ENCODE measurements at places on chromosomes 11 and 22.

GRCh38 chr11:67311051-67311555, 7.8 kb downstream of the SSH3 start:
- DNase-seq = no peak

DNA sequence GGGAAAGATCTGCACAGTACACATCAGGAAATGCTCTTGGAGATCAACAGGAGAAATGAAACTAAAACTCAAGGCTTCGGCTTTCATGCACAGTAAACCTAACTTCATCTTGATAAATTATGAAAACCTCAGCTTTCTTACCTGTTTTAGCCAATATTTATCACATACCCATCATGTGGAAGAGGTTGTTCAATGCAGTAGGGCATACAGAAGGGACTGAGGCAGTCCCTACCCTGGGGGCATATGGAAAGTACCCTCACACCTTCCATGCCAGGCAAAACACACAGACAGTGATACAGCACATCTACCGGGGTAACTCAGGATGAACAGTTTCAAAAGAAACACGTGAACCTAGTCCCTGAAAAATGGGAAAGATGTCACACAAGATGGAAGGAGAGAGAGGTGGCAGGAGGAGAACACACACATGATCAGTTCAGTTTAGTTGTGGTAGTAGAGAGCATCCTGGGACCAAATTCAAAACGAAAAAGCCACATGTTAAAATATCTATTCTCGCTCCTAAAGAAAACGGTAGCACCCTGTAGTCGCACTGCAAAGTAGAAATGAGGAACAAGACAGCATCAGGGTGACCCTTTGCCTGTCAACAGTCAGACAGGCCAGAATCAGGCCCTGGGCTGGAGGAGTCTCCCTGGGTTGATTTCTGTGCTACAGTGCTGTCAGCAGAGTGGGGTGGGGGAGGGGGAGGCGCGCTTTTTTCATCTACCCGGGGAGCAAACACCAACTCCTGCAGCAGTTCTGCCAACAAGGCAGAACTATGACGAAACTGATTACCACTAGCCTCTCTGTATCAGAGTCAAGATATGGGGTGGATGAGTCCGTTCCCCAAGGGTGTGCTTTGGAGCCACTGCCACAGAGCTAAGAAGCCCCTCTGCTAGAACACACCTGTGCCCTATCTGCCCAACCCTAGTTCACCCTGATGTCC, 1.3 kb downstream of the HIRA start:
- DNase-seq = peak; percentile 56

DNA sequence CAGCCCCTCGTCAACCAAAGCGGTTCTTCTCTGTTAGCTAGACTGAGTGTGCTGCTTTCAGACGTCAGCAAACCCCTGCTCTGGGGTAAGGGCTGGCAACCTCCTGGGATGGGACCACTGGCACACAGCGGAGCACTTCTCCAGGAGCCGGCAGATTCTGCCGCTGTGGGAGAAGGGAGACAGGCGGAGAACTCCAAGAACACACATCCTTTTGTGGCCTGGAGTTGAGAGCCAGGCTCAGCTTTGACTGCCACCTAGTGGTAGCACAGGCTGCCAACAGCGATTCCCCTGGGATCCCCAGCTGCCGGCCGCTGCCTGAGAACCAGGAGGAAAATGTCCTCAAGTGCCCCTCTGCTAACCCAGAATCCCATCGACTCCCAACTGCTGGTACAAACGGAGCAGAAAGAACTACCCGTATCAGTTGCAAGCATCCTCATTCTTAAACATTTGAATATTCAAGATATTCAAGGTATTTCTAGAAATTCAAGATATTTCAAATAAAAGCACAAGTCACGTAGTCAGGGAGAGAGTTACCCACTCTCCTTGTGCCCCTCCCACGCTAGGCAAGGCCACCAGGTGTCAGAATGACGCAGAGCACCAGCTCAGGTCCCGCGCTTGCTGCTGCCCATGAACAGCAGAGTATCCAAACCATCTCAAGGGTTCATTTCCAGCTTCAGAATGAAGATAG, 4.9 kb downstream of the LTO1 start:
- peak; percentile 79 for DNase-seq

DNA sequence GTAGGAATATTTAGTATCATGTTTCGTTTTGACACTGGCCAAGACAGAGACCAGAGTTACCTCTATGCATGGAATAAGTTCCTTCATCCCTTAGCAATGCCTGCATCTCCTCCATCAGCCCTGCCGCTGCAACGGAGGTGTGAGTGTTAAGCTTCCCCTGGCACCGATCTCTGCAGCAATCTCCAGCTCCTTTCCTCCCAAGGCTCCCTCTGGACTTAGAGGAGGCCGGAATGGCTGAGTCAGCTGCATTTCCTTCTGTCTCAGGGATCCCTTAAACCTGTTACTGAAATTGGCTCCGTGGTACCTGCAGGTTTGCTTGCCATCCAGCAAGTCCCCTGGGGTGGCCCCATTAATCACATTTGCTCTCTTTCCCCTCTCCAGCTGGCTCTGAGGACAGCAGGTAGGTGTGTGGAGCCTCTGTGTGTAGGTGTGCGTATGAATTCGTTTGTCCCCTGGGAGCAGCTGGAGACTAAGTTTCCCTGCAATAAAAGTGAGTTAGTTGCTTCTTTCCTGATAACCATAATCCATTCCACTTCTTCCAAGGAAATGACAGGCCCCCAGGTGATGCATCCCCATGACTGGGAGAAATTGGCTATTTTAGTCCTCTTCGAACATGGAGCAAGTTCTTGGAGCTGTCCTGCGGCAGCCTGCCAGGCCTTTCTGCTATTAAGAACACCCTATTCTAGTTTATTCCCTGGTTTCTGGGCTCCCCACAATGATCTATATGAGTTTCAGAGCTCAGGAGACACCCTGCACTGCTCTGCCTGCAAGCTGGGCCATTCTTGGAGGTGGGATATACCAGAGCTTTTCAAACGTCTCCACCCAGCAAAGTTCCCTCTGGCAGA, 457.2 kb upstream of the CADM1 start:
- DNase-seq = no peak

GRCh38 chr11:61805146-61805545, 11.7 kb downstream of the FADS1 start:
- DNase-seq = no peak

GRCh38 chr11:131674051-131674755, 303.8 kb downstream of the NTM start:
- peak; percentile 92 for DNase-seq

GRCh38 chr11:45801723-45802315, 3.1 kb upstream of the SLC35C1 start:
- DNase-seq = peak; percentile 27

DNA sequence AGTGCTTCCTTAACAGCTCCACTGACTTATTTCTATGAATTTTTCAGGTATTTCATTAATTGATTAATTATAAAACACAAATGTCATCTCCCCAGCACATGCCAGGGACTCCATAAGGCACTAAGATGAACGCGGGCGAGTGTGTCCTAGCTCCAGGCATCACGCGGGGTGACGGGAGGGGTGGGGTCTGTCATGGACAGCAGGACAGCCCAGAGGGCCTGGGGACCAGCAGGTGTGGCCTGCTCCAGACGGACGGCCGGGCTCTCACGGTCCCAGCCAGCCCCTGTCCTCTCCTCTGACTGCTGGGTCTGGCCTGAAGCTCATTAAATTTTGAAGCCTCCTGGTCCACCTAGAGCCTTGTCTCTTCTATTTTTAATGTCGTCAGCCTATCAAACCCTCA, 531.1 kb downstream of the BRD1 start:
- no peak for DNase-seq

DNA sequence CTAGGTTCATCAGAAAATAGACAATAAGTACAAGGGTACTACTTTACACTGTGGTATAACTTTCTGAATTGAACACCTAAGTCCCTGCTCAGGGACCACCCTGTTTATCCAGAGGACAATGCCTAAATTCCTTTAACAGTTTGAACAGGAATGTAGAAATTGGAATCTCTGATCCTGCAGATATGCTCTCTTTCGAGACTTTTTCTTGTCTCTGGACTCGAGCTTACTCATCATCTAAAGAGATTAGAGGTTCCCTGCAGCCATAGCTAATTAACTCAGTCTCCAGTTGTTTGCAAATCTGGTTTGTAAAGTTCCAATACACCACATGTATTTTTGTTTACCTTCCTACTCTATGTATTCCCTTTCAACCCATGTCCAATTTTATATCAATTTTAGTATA, 1.0 kb downstream of the HOATZ start:
- no peak for DNase-seq

DNA sequence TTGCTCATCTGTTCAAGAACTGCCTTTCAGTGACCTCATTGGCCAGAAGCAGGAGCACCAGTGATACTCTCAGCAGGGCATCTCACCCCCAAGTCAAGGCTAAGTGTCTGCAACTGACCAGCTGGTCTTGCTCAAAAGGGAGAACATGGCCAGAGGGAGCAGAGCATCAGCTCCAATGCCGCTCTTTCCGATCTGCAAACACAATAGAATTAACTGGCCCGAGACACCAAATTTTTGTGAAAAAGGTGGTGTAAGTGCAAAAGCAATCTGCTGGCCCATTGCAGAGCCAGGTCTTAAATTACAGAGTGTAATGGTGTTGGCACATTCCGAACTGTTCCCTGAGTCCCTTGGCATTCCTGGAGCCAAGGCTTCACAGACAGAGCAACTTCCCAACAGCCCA, 97.0 kb downstream of the PKNOX2 start:
- DNase-seq = no peak

DNA sequence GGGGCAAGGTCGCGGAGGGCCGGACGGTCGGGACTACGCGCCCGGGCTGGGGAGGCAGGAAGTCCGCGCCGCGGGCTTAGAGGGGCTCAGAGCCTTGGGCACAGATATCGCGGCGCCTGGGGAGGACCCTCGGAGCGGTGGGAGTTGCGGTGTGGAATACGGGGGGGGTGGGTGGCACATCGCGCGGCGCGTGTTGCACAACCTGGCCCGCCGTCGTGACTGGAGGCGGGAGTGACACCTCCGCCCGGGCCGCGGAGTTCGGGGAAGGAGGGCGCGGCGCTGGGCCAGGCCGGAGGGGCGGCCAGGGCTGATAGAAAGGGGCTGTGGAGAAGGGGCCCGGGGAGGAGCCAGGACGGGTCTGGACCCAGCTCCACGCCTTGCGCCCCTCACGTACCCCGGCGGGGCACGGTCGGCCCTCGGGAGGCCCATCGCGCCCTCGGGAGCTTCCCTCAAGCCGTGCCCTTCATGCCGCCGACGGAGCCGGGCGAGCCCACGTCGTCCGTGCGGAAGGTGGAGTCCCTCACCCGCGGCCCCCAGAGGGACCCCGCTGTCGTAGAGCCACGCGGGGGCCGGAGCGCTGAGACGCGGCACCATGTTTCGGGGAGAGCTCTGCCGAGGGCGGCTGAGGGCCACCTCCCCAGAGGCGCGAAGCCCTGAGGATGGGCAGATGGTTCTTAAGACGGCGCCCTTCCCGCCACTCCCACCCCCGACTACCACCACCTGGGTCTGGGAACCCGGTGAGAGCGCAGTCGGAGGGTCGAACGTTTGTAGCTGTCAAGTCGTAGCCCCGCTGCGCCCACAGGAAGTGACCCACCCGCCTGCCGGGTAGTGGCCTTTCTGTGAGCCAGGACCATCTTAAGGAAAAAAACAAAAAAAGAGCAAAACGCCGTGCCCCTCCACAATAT, 729 bp downstream of the IL17RA start:
- DNase-seq = peak; percentile 8

GRCh38 chr11:116853461-116854073, 16.1 kb upstream of the APOA1 start:
- DNase-seq = peak; percentile 89

- DNase-seq = no peak
Measured at GRCh38 chr11:58615559-58615958, 6.9 kb upstream of the CNTF start.

DNA sequence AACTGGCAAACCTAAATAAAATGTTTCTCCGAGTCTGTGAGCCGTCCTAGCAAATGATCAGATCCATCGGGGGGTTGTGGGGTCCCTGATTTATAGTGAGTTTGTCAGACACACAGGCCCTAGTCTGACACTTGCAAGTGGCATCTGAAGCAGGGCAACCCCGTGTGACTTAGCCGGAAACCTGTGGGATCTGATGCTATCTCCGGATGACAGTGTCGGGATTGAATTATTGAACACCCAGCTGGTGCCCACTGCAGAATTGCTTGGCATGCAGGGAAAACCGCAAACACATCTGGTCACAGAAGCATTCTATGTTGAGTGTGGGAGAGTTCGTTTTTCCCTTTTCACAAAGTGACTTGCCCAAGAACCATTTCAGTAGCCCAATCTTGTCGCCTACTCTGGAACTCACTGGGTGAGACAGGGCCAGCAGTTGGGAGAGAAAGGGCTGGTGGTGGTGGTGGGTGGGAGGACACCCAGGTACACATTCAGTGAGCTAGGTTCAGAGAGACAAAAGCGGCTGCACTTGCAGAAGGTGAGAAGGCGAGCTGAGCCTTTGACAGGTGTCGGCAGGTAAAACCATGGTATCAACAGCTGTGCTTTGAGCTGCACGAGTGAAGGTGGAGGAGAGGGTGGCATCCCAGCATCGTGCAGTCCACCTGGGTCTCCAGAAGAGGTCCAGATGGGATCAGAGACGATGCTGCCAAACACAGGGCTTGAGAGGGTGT, 33.7 kb upstream of the B3GAT1 start:
- DNase-seq = no peak

DNA sequence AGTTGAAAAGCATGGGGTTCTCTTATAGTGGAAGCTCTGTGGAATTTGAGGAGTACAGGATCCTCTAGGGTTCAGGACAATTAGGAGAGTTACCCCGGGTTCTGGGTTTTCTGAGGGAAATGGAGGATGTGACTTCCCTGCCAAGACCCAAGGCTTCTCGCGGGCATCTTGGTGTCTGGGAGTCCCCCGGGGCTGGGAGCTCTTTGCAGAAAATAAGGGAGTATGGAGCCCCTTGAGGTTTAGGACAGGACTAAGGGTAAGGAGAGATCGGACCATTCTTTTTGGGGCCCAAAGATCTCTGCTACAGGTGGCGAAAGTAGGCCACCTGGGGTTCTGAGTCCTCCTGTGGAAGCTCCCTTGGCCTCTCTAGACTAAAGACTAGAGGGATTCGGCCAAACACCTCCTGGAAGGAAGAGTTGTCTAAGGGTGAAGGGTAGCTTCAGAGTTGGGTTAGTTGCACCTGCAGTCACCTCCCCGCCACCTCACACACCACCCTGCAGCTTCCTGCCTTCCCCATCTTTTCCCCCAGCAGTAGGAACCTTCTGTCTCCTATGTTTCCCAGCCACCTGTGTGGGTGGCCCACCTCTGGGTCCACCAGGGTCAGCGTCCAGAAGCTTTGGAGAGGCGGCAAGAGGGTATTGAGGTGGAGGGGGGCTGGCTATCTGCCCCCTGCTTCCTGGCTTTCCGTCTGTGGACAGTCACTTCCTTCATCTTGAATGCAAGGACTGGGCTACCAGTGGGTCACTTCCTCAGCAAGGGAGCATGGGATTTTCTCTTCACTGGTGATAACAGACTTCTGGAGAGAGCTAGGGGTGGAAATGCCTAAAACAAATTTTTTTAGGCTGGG, 908 bp downstream of the LIMK2 start:
- DNase-seq = no peak

GRCh38 chr11:47350315-47350714, 2.2 kb downstream of the MYBPC3 start:
- DNase-seq = no peak
